ENCODE measurements at places on chromosomes 7 and 10.

DNA sequence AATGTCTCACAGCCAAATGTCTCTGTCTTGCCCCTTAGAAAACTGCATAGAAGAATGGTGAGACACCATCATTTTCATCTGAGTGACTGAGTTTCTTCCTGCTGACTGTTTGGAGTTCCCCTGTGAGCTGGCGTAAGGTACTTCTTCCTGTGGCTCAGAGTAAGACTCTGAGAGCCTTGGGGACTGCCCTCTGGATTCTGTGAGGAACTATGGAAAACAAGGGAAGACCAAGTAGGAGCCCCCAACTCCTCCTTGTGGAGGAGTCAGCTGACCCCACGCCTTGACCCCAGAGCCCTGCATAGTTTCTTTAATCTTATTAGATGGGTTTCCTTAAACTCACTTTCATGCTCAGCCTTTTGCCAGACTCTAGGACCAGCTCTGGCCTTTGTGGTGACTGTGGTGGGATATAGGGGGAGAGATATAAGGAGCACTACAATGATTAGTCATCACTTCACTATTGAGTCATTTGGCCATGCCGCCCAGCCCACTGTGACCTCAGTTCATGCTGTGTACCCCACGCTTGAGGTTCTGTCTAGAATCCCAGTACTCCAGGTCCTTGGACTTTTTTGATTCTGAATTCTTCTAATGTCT, 51.8 kb upstream of the FAM133B start:
- DNase-seq: no peak

GRCh38 chr10:118669020-118669791, 73.8 kb upstream of the PRLHR start:
- DNase-seq: peak; percentile 85

DNA sequence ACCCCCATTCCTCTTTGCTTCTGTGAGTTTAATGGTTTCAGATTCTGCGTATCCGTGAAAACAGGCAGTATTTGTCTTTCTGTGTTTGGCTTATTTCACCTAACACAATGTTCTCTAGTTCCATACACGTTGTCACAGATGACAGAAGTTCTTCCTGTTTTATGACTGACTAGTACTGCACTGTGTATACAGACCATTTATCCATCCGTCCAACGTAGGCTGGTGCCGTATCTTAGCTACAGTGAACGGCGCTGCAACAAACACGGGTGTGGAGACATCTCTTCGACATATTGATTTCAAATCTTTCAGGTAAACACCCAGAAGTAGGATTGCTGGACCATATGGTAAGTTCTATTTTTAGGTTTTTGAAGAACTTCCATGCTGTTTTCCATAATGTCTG, 181.7 kb downstream of the PARD3 start:
- DNase-seq: peak; percentile 36

- DNase-seq: peak; percentile 31
Measured at GRCh38 chr10:93821051-93821772, 63.5 kb downstream of the LGI1 start.

DNA sequence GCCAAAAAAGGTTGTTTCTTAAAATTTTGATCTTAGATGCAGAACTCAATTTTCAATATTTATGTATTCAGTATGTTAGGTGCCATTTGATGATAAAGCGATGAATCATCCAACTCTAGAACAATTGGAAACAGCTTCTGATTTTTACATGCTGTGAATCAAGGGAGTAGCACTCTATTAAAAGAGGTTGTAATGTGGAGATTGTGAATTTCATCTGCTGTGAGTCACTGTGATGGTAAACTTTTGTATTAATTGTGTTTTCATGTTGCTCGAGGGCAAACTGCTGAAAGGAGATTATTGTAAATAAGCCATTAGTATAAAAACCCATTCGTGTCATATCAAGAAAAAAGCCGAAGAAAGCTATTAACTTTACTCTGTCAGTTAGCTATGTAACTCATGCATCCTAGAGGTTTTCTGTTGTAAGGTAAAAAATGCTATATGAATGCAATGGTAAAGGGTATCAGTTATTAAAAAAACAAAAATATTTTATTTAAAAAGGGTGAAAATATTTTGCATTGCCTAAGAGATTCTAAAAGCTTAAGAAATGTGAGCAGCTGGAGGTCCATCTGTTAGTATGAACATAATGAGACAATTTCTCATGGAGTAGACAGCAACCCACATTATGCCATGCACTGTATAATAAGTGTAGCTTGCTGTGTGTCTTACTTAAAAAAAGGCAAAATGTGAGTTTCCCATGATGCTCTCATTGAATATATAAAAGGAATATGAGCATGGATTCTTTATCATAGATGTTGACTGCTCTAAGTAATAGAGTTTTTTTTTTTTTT, 511.0 kb upstream of the PCDH15 start:
- peak; percentile 54 for DNase-seq

GRCh38 chr10:792083-792791, 102.8 kb upstream of the DIP2C start:
- no peak for DNase-seq

- DNase-seq: no peak
Measured at GRCh38 chr7:52311886-52312285, 723.5 kb upstream of the POM121L12 start.

DNA sequence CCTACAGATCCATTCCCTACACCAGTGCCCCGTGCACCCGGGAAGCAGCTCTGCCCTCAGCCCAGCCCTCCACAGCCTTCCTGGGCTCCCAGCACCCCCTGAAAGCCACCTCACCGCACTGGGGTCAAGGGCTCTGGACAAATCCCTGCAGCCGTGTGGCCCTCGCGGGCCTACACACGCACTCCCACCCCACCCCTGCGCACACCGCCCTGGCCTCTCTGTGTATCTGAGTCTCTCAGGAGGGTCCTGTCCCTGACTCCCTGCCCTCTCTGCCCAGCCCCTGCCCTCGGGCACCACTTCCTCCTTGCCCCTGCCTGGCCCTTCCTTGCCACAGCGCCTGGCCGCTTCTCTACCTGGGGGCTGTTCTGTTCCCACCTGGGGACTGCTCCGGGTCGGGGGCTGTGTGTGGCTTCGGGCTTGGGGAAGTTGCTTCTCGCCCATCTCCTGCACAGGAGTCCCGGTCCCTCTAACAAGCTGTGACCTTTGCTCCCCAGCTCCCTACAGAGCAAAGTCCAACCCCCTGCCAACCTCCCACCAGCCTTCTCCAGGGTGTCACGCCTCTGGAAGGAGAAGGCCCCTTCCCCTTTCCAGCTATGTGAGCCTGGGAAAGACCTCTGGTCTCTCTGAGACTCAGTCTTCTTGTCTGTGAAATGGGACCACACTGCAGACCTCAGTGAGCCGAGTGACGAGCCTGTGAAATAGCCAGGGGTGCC, 1.5 kb downstream of the TMEM184A start:
- DNase-seq: no peak

DNA sequence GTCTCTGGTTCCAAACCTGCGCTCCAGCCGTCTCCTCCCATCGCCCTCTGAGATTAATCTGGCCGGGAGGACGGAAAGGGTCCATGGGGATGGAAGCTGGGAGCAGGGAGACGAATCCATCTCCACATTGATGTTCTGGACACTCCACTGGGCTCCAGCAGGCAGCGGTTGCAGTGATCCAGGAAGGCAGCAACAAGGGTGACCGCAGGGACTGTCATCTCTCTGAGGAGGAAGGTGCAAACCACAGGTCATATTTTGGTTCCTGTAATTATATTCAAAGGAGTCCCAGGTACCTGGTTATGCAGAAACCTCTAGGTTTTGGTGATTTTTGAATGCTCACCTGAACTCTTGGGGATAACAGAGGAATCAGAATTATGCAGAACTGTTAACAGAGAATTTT, 54.8 kb downstream of the EVX1 start:
- DNase-seq: no peak

GRCh38 chr7:47685151-47685550, 103.2 kb upstream of the TNS3 start:
- no peak for DNase-seq

- DNase-seq: peak; percentile 16
Measured at GRCh38 chr7:116222501-116222900, 12.2 kb downstream of the TES start.

GRCh38 chr7:31778296-31778695, 91.3 kb downstream of the PPP1R17 start:
- no peak for DNase-seq

DNA sequence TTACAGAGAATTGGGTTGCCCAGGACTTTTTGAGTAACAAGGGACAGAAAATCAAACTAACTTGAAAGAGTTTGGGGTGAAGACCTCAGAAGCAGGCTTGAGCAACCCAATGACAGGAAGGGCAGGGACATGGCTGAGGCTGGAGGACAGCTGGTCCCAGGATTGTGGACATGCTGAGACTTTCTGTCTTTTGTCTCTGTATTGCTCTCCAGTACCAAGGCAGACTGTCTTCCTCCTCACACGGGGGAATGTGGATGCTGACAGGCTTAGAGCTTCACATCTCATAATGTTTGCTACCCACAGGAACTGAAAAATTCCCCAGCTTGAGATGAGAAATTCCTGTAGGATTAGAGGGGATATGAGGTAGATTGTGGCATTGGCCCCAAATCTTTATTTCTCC, 229.6 kb downstream of the PHF14 start:
- no peak for DNase-seq

DNA sequence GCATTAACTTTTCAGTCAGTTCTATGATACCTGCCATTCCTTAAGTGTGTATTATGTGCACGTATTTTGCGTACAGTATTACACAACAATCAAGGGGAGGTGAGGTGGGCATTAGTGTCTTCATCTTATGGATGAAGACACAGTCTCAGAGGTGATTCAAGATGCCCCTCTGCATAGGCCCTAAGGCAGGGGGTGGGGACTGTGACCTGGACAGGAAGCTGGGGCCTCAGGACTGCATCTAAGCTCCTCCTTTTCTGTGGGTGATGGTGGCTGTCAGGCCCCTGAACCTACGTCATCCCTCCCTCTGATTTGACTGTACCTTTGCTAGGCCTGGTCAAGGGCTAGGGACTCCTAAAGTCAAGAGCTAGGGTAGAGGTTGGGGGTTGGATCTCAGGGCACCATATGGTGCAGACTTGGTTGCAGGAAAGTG, 38.9 kb downstream of the HK1 start:
- DNase-seq: no peak

DNA sequence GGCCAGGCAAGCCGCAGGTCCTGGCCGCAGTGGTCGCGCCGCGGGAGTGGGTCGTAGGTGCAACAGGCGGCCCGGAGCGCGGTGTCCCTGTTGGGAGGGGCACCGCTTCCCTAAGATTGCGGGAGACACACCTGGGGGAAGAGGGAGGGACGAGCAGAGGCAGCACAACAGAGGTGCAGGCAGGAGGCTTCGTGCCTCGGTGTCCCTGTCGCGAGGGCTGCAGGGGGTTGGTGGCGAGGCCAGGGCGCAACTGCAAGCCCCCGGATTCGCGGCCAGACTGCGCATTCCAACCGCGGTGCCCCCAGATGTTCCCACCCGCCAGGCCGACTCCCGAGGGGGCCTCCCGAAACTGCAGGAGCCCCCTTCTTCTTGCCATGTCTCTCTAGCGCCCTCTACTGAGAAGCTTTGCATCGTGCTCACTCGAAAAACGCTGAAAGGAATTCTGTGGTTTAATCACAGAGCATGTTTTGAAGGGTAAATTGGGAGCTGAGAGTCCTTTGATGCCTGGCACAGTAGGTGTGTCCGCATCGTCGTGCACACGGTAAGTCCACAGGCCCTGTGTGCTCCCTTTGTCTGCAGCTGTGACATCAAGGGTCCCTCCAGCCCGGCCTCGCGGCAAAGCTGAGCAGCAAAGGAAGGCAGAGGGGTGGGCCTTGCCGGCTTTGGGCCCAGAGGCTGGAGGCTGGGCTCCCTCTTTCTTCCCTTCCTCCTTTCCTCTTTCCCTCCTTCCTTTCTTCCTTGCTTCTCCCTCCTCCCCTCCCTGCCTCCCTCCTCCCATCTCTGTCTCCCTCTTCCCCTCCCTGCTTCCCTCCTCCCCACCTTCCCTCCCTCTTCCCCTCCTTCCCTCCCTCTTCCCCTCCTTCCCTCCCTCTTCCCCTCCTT, 6.2 kb upstream of the MBL2 start:
- peak; percentile 59 for DNase-seq

DNA sequence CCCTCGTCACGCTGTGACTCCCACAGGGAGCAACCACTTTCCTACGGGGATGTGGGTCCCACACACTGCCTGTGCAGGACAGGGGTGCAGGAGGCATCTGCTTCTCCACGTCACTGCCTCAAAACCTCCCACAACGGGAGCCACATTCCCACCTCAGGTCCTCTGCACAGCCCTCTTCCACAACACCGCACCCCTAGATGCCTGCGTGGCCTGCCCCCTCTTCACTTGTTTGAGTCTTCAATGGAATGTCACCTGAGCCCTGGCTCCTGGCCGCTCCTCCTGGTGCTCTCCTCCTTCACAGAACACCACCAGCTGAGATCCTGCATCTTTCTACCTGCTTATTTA, 73.6 kb downstream of the MAD1L1 start:
- DNase-seq: no peak

- DNase-seq: no peak
Measured at GRCh38 chr10:97117372-97117771, 68.4 kb downstream of the SLIT1 start.

DNA sequence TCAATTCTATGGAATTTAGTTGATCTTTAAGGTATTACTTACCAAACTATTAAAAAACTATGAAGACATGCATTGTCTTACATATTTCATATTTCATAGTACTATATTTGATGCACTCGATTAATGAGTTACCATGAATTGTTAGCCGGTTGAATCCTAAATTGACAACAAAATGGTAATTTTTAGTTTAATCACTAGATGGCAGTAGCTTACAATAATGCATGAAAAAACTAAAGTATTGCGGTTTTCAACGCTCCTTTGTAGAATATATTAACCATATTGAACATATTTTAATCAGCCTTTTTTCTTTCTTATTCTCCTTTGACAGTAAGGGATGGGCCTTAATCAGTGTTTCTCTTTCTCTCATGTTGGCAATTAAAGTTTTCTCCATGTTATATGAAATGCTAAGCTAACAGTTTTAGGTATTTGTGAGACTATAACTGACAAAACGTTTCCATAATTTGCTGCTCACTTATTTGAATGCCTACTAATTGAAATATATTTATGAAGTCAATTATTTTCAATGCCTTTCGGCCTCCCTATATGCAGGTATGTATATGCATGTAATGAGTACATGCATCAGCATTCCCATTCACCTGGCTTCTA, 48.5 kb upstream of the ARL4A start:
- DNase-seq: peak; percentile 76

DNA sequence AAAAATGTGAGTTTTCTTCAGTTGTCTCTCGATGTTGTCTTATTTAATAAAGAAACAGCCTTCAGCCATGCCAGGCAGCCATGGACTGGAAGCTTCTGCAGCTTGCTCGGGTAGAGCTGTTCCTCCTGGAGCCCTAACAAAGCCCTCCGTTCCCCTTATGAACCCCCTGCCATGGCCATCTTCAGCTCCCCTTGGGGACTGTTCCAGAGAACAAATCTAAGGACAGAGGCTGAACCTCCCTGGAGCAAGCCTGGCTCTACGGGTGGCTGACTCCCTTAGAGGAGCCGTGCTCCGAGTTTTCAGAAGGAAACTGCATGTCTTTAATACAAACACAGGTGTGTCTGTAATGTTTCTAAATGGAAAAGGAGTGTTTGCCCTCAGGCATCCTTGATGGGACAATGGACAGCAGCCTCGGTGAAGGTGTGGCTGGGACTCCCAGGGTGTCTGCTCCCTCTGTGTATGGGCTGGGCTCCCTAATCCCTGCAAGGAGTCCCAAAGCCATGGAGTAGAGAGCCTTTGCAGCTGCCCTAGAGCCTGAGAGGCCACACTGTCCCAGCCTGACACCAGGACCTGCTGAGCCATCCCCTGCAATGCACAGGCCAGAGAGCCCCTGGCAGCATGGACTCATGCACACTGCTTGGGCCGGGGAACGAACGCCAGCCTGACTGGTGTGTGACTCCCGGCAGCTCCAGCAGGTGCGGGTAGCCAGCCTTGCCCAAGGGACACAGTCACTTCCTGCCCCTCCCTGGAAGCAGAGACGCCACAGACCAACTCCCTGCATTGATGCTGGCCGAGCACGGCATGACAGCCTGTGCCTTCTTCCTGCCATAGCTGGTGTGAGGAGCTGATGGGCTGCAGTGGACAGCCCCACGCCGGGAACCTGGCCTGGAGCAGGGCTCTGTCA, 381.8 kb downstream of the TCERG1L start:
- DNase-seq: no peak
